ENCODE measurements at places on chromosomes 13 and 19. TPM values are rescaled to one million over a fixed set of nuclear protein-coding genes. Genes with fewer than 3 reads are reported as not detected.

PSG2 gene
- total RNA-seq: not detected

DMKN gene
- total RNA-seq: 219 TPM

CABP5 gene
- not detected for total RNA-seq

GJB2 gene
- 8.8 TPM for total RNA-seq

SLC1A6 gene
- total RNA-seq: not detected

FUT1 gene
- 12.3 TPM for total RNA-seq

CADM4 gene
- 25.9 TPM for total RNA-seq

WASF3 gene
- 11.4 TPM for total RNA-seq

SPACA6 gene
- total RNA-seq: 12.6 TPM

SLC5A5 gene
- not detected for total RNA-seq

AMH gene
- not detected for total RNA-seq

FLT1 gene
- 0.96 TPM for total RNA-seq

MEDAG gene
- total RNA-seq: 3.2 TPM

TNNT1 gene
- 7.1 TPM for total RNA-seq

THSD8 gene
- total RNA-seq: not detected

TLE5 gene
- 353 TPM for total RNA-seq

TMEM38A gene
- 2.2 TPM for total RNA-seq

CD79A gene
- total RNA-seq: 0.27 TPM

NLRP5 gene
- not detected for total RNA-seq

LIM2 gene
- total RNA-seq: not detected

KLK14 gene
- not detected for total RNA-seq

OR10H1 gene
- total RNA-seq: not detected

TMPRSS9 gene
- not detected for total RNA-seq

FSD1 gene
- 11.3 TPM for total RNA-seq

KIR2DL4 gene
- not detected for total RNA-seq

MBD3L3 gene
- total RNA-seq: not detected

PSG6 gene
- not detected for total RNA-seq

FCGBP gene
- total RNA-seq: 0.17 TPM

KIR2DL1 gene
- total RNA-seq: not detected

KLK2 gene
- total RNA-seq: not detected

SMIM44 gene
- 0.62 TPM for total RNA-seq

KASH5 gene
- not detected for total RNA-seq

PLA2G4C gene
- 21.3 TPM for total RNA-seq

TRPC4 gene
- total RNA-seq: 2.2 TPM

SETDB2 gene
- total RNA-seq: 5.3 TPM

OXGR1 gene
- not detected for total RNA-seq

SLC10A2 gene
- not detected for total RNA-seq

KLF16 gene
- total RNA-seq: 15.3 TPM
